ENCODE measurements at places on chromosomes 3 and 15.
A peak's percentile ranks its signal among the peaks of the same experiment; 100 is the strongest.

DNA sequence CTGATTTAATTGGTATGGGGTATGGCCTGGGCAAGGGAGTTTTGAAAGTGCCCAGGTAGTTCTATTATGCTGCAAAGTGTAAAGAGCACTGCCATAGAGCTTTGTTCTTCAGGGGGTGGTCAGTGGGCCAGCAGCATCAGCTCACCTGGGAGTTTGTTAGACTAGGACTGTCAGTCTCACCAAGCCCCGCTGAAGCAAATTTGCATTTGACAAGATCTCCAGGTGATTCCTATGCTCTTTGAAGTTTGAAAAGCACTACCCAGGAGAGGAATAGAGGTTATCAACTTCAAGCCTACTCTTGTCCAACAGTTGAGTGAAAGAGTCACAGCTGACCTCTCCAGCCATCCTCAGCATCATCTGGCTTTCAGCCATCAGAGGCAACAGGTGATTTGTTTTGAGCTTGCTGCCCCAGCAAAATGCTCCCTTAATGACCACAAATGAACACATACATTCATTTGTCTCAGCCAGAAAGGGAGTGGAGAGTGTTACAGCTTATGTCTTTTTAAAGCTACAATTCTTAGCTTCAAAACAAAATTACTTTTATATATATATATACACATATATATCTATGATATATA, 8.0 kb downstream of the ZSCAN2 start:
- DNase-seq: no peak

DNA sequence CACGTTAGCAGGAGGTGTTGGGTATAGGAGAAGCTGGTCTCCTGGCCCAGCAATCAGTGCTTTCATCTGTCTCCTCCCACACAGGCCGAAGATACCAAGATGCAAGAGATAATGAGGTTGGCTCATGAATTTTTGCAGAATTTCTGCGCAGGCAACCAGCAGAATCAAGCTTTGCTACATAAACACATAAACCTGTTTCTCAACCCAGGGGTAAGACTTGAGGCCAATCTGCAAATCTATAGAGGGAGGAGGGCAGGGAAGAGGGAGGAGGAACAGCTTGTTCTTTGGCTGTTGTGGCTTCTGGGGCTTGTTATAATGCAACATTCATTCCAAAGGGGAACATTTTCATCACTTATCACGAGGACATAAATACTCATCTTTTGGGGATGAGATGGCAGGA, 195.3 kb downstream of the ITPR1 start:
- DNase-seq: no peak

DNA sequence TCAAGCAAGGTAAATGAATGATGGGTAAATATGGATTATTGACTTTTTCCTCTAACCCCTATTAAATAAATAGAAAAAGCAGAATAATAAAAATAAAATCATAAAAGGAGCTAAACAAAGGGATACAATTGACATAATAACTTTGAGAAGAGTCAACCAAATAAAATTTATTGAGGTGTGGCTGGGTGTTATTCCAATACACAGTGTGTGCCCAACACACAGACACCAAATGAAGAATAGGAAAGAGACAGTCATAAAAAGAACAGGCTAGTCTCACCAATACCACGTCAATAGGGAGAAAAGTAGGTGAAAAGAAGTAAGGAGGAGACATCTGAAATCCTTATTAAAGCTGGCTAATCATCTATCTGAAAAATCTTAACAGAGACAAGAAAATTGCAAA, 127.1 kb downstream of the ZBBX start:
- no peak for DNase-seq

GRCh38 chr3:31433679-31433992, 99.1 kb upstream of the STT3B start:
- no peak for DNase-seq

GRCh38 chr3:171108066-171108465, 81.5 kb upstream of the SLC2A2 start:
- DNase-seq: no peak

DNA sequence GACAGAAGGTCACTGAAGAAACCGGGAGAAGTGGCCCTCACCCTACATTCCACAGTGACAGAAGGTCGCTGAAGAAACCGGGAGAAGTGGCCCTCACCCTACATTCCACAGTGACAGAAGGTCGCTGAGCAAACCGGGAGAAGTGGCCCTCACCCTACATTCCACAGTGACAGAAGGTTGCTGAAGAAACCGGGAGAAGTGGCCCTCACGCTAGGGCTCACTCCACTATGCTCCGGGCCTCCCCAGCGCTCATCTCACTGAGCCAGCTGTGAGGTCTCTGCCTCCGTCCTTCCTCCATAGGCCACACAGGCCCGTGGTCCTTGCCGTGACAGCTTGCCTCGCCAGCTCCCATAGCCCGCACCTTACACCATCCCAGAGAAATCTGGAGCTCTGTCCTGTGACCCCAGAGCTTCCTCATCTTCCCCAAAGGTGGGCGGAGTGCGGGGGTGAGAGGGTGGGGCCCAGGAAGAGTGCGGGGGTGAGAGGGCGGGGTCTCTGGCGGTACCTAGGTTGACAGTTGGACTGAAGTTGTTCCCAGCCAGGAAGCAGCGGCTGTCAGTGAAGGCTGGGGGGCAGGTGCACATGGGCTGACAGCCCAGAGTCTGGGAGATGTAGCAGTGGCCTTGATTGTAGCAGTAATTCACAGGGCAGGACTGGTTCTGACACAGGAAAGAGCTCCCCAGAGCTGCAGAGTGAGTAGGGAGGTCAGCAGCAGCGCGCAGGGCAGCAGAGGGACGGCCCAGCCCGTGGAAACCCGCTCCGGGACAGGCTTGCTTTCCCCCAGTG, 32.0 kb downstream of the MUC20 start:
- DNase-seq: no peak

- no peak for DNase-seq
Measured at GRCh38 chr3:134345202-134345601, 29.0 kb downstream of the AMOTL2 start.

DNA sequence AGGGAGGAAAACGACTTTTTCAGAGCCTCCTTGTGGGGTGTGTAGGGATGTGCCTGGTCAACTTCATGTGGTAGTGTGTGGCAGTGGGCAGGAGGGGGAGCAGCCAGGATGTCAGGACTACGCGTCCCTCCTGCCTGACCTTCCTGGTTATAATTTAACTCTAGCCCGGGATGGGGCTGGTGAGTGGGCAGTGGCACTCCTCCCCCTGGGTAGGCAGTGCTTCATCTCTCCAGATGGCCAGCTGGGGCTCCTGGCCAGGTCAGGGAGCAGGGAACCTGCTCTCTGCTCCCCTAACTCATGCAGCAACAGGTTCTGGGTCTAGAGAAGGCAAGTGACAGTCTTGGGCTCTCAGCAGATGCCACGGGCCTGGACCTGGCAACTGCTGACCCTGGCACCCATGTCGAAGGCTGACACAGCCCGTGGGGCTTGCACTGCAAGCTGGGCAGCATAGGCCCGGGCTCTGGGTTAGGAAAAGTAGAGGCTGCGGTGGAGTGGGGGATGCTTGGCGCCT, 2.6 kb downstream of the ITIH4 start:
- no peak for DNase-seq

DNA sequence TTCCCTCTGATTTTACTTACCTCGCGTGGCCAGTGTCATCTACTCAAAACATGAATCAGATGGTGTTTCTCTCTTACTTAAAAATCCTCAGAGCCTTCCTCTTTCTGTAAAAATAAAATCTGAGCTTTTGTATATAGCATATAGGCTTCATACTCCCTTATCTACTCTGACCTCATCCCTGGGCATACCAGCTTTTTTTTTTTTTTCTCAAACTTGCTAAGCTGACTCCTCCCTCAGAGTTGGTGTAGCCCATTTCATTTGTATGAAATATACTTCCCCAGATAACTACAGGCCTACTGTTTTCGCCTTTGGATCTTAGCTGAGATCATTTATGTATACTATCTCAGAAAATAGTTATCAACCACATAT, 648.9 kb upstream of the ALCAM start:
- no peak for DNase-seq

DNA sequence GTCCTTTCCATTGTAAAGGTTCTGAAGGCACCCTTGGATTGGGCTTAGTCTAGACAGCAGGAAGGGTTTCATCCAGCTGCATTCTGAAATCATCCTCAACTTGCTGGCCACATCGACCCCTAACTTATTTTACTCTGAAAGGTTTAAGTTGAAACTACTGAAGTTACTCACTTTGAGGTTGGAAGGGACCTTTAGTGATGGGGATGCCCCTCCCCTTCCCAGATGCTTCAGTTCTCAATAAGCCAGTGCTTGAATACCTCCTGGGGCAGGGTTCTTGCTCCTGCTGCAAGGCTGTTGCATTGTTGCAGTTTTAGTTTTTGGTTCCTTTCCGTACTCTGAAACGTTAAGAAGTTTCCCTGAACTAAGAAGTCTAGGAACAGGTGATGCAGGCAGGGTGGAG, 26.4 kb downstream of the FGD5 start:
- DNase-seq: no peak

- no peak for DNase-seq
Measured at GRCh38 chr15:59657635-59658125, 365 bp upstream of the GTF2A2 start.

DNA sequence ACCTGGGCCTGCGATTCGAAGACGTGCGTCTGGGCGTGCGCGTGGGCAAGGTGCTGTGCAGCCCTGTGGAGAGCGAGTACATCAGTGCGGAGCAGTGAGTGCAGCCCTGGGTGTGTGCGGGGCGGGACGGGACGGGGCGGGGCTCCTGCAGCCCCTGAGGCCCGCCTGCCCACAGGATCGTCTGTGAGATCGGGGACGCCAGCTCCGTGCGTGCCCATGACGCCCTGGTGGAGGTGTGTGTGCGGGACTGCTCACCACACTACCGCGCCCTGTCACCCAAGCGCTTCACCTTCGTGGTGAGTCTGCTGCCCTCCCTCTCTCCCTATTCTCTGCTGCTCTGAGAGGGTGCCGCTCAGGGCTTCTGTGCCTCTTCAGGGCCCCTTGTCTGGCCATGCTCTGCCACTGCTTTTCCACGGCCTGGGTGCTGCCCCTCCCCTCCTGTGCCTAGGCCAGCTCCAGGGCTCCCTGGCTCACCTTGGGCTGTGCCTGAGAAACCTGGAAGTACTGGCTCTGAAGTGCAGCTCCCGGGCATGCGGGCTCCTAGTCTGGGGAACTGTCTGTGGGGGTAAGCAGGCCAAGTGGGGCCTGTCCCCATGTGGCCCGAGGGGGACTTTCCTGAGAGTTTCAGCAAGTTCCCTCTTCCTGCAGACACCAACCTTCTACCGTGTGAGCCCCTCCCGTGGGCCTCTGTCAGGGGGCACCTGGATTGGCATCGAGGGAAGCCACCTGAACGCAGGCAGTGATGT, 31.8 kb downstream of the PLXNA1 start:
- no peak for DNase-seq

- no peak for DNase-seq
Measured at GRCh38 chr3:17580901-17581300, 161.5 kb downstream of the TBC1D5 start.

GRCh38 chr15:35757361-35757760, 211.4 kb upstream of the DPH6 start:
- DNase-seq: no peak

GRCh38 chr3:177050501-177051237, 146.6 kb downstream of the TBL1XR1 start:
- DNase-seq: peak; percentile 66

- DNase-seq: no peak
Measured at GRCh38 chr3:138032567-138032966, 22.6 kb downstream of the CLDN18 start.

DNA sequence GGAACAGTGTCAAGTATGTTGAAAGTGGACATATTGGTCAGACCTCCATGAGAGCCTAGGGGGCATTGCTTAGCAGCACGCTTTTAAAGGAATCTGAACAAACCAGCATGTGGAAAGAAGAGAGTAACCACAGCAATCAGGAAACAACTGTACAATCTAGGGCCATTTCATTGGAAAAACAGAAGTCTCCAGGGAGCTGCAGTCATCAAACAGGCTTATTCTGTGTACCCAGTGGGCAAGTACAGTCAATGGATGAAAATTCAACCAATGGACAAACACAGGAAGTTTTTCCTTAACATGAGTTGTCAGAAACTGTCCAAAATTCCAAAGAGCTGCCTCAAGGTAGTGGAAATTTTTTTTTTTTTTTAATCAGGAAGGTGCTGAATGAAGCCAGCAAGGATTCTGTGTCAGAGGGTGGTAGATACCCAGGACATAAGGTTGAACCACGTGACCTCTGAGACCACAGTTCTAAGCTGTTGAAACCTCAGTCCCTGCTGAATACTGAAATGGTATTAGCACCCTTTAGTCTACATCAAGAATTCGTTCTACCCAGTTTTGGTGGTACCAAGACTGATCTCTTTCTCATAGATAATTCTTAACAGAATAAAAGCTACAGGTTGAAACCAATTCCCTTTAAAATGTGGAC, 4.4 kb upstream of the DLG1 start:
- no peak for DNase-seq

GRCh38 chr3:85050821-85051220, 92.0 kb downstream of the CADM2 start:
- DNase-seq: no peak

DNA sequence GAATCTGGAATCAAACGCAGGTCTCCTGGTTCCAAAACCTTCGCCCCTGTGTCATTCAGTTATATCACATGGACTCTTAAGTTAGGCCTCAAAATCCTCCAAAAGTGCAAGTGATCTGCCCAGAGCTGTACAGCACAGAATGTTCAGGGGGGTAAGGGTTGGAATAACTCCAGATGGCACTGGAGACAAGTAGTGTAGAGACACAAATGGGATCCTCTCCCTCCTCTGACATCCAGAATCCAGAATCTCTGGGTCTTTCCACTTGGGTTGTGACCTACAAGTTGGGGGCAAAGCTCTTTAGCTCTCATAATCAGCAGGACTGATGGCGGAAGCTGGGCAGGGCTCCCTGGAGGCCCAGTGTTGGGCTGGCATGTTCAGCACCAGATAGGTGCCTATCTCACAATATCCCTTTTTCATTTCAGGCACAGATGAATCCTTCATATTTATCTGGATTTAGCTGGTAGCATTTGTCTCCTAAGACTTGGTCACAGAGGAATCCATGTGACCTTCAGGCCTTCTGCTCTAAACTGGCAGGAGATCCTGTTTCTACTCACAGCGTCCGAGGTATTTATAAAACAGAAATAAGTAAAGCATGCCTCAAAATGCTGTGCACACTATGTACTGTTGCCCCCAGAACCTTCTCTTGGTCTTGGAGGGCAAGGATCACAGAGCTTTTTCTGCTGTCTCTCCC, 15.4 kb downstream of the ABHD2 start:
- DNase-seq: no peak

DNA sequence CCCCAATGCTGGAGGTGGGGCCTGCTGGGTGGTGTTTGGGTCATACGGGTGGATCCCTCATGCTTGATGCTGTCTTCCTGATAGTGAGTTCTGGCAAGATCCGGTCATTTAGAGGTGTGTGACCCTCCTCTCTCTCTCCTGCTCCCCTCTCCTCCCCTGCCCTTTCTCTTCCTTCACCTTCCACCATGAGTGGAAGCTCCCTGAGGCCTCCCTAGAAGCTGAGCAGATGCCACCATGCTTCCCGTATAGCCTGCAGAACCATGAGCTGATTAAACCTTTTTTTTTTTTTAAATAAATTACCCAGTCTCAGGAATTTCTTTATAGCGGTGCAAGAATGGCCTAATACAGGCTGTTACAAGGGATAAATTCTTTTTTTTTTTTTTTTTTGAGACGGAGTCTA, 36.3 kb upstream of the IQSEC1 start:
- no peak for DNase-seq
